ENCODE measurements at places on chromosomes 5 and 9.

GRCh38 chr5:177595026-177595585 is 3.1 kb downstream of the TMED9 start:
- no peak for DNase-seq

DNA sequence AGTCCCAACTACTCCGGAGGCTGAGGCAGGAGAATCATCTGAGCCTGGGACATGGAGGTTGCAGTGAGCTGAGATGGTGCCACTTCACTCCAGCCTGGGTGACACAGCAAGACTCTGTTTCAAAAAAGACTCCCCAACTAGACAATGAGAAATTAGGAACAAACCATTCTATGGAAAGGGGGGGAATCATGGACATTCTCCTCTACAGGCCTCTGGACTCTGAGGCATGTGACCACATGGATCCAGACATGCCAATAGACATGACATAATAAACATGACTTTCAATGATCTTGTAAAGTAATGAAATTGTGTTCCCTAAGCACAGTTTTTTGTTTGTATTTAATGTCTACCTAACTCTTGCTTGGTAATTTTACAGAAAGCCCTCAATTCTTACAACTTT is 8.8 kb downstream of the HOMER1 start:
- no peak for DNase-seq

GRCh38 chr9:113215132-113215531 is 5.9 kb downstream of the FKBP15 start:
- DNase-seq: no peak

DNA sequence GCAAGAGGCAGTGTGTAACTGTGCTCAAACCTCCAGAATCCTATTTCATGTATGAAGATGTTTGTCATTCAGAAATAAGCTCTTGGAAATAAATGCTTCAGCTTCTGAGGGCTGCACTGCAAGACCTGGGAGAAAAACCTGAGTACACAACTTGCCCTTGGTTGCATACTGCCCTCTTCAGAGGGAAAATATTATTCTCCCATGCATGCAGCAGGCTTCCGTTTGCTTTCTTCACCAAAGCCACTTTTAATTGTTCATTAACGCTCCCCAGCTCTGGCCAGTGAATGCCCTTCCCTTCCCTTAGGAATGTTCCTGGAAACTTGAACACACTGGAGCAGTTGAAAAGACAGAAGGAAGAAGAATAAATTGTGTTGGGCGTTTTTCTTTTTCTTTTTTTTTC is 2.5 kb upstream of the WHRN start:
- no peak for DNase-seq

DNA sequence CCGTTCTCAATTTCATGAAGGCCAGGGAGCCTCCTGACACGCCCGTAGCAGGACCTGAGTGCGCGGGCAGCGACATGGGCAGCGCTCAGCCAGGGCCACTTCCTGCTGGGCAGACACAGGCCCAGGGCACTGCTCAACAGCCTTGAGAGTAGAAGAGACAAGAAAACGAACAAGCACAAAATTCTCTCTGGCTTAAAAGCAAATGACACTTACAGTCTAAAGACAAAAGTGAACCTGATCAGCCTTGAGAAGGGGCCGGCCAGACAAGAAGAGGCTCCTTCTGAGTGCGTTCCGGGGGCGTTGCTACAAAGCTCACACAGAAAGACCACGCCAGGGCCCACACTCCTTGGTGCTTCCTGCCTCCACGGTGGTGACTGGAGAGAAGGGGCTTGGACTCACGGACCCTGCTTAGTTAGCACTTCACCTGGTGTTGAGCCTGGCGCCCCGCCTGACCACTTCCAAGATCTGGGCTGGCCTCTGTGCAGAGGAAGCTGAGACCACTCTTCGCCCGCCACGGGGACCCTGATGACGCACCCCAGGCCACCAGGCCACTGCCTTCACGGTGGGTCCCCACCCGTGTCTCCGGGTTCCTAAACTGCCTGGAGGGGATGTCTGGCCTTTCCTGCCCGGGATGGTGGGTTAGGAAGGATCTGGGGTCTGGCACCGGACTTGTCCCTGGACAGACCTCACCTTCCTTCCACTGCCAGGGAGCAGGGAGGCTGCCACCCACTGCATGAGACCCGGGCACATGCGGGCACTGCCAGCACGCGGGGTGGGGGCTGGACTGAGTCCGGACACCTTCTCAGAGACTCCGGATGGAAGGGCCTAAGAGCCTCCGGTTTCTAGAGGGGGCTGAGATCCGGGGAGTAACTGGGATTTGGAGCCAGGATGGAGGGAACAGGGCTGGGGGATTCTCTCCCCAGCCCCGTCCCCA is 1.3 kb downstream of the SLC12A7 start:
- peak; percentile 69 for DNase-seq

Data from H7 (cell line).